Erythroblast (primary cell): ENCODE measurements at places on chromosomes 2 and 18.

- DNase-seq, result no peak
Observed at GRCh38 chr18:335733-336132, 67.9 kb upstream of the THOC1 start.

- DNase-seq, result no peak
Observed at GRCh38 chr2:241858206-241859016, at the start of gene PDCD1. Gene PDCD1, minus strand, starts transcription at chr2:241858894. Its CDS starts 56 bp downstream, at chr2:241858838.

GRCh38 chr2:171964308-171964707 is 35.4 kb upstream of the METAP1D start:
- no peak for DNase-seq

- DNase-seq, result no peak
Observed at GRCh38 chr2:179247318-179248023, 17.2 kb downstream of the SESTD1 start.

GRCh38 chr2:197516393-197516761 is 511 bp downstream of the MOB4 start:
- DNase-seq, result peak; percentile 50

GRCh38 chr2:218798767-218799504 is 17.0 kb downstream of the CYP27A1 start:
- peak; percentile 11 for DNase-seq
